Uterus (tissue), 4 donors: ENCODE measurements at places on chromosomes 6 and 20. TPM values are rescaled to one million over a fixed set of nuclear protein-coding genes. Genes with fewer than 3 reads are reported as not detected.

- DNase-seq, result no peak
Observed at GRCh38 chr6:148671085-148671484, 75.7 kb upstream of the UST start.

The CABLES2 gene
- 0.29 TPM for total RNA-seq

DNA sequence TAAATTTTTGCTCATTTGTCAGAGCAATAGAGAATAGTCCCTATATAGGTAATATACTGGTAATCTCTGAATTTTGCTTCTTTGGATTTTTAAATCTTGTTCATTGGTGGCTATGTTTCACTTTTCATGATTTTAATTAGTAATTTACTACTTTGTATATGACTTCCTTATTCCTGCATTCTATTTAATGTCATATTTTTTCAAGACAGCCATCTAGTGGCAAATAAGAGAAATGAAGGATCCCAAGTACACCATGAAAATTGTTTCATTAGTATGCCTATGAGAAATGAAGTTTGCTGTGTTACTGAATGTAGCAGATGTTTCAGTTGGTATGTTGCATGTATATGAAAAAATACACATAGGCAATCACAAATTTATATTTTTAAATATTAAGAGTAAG is 82.4 kb downstream of the ZNF292 start:
- no peak for DNase-seq

GRCh38 chr6:4971851-4972250 is 32.0 kb downstream of the RPP40 start:
- DNase-seq, result no peak

DNA sequence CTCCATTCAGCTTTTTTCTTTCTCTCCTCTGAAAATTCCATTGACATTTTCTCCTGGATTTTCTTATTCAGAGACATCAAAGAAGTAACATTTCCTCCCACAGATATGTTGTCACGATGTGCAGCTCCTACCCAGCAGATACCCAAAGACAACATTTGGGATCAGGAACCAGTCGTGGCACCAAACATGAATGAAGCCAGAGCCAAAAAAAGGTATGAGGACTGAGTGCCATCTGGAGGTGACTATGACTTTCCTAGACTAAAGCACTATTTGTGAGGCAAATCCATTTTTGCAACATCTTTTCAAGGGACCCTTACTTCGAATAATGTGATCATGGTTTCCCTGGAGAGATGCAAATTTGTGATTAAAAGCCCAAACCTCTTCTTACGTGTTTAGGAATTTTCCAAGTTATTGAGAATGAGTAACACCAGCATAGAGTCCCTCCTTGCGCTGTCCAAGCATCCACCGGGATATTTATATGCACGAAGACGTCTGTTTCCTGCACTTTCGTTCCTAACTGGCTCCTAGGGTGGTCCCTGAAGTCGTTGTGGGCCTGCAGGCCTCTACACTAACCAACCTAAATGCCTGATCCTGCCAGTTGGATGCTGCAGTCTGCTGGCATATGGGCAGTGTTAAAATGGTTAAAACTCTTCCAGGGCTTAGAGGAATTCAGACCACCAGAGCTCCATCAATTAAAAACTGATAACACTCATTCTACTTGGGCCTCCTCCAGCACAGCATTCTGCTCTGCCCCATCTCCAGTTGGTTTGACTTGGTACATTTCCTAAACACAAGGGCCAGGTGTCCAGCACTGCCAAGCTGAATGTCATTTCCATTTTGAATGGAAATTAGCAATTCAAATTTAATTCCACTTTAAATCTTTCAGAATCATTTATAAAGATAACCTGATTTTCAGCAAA is 256.6 kb downstream of the C6orf118 start:
- no peak for DNase-seq

The BACH2 gene
- 15.0 TPM for total RNA-seq

The TUBB2B gene
- total RNA-seq, result 80.7 TPM

The GSTA3 gene
- total RNA-seq, result not detected

GRCh38 chr20:44841955-44842354 is 31.6 kb upstream of the RIMS4 start:
- no peak for DNase-seq

The TRAPPC3L gene
- not detected for total RNA-seq

The MPIG6B gene
- not detected for total RNA-seq

GRCh38 chr6:22320750-22321149 is 23.9 kb upstream of the PRL start:
- DNase-seq, result no peak

The OR2H1 gene
- not detected for total RNA-seq

GRCh38 chr20:33211817-33212424 is 5.2 kb upstream of the BPIFA3 start:
- no peak for DNase-seq

The SLC44A4 gene
- 6.2 TPM for total RNA-seq

The CGA gene
- not detected for total RNA-seq

The OXT gene
- 4.2 TPM for total RNA-seq

- DNase-seq, result no peak
Observed at GRCh38 chr6:28011722-28012121, 54.7 kb downstream of the OR2B6 start.

- DNase-seq, result no peak
Observed at GRCh38 chr6:159854959-159855358, 35.8 kb upstream of the MAS1 start.

The MUCL3 gene
- total RNA-seq, result not detected

- no peak for DNase-seq
Observed at GRCh38 chr20:38514185-38514584, 41.5 kb downstream of the RALGAPB start.

GRCh38 chr6:29666826-29667130 is 9.9 kb downstream of the MOG start:
- DNase-seq, result no peak

GRCh38 chr6:166907871-166908806 is 48.2 kb downstream of the RNASET2 start:
- DNase-seq, result no peak

The CST2 gene
- total RNA-seq, result not detected

DNA sequence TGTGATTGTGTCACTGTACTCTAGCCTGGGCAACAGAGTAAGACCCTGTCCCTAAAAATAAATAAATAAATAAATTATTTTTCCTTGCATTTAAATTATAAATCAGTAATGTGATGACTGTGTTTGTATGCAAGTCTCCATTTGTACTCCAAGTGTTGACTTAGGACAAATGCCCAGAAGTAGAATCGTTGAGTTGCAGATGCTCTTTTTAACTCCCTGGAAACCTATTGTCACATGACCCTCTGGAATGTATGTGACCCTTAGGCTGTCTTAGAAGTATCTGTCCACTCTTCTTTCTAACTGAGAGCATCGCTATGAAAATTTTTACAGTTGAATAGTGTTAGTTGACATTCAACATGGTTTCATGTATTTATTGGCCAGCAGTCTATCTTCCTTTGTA is 18.8 kb downstream of the OR2A4 start:
- no peak for DNase-seq

GRCh38 chr6:144305985-144306384 is 20.9 kb downstream of the UTRN start:
- DNase-seq, result no peak

DNA sequence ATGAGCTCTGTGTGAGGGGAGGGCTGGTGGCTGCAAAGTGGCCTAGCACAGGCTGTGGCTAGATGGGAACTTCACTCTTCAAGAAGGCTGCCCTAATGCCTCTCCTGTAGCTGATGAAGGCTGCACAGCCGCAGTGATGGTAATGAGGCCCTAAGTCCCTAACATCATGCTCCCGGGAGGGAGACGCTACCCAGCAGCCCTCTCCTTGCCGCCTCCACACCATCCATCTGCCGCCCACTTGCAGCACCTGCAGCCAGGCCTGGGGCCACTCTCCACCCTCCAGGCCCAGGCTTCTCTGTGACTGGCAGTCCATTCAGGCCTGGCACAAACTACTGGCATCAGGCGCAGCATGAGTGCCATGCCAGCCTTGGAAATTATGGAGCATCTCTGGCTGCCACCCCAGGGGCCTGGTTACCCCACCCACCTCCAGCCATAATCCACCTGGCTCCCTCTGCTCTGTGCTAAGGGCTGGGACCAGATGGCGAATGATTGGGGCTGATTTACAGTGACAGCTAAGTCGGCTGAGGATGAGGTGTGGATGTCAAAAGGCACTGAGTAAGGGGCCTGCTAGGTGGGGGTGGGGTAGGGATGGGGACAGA is 284.2 kb downstream of the LRFN2 start:
- DNase-seq, result no peak

- DNase-seq, result no peak
Observed at GRCh38 chr6:43296780-43297497, 1.1 kb upstream of the SLC22A7 start.

GRCh38 chr6:43706788-43707187 is 19.2 kb upstream of the MRPS18A start:
- no peak for DNase-seq

The BPIFA1 gene
- total RNA-seq, result not detected

The C4A gene
- total RNA-seq, result 3.8 TPM

DNA sequence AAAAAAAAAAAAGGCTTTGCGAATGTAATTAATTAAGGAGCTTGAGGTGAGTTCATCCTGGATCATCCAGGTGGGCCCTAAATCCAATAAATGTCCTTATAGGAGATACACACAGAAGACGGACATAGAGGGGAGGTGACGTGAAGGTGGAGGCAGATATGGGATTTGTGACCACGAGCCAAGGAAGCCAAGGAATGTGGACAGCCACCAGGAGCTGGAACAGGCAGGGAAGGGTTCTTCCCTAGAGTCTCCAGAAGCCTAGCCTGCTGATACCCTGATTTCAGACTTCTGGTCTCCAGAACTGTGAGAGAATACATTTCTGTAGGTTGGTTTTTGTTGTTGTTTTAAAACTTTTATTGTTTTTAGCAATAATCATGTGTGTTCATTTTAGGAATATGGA is 6.7 kb upstream of the ATRN start:
- DNase-seq, result no peak

- no peak for DNase-seq
Observed at GRCh38 chr6:16690608-16691142, 70.6 kb downstream of the ATXN1 start.

The CRISP3 gene
- 0.35 TPM for total RNA-seq

The PRL gene
- total RNA-seq, result not detected

GRCh38 chr20:61539706-61540360 is 287.8 kb downstream of the CDH4 start:
- DNase-seq, result no peak

GRCh38 chr6:72560721-72561593 is 60.9 kb upstream of the KCNQ5 start:
- no peak for DNase-seq

DNA sequence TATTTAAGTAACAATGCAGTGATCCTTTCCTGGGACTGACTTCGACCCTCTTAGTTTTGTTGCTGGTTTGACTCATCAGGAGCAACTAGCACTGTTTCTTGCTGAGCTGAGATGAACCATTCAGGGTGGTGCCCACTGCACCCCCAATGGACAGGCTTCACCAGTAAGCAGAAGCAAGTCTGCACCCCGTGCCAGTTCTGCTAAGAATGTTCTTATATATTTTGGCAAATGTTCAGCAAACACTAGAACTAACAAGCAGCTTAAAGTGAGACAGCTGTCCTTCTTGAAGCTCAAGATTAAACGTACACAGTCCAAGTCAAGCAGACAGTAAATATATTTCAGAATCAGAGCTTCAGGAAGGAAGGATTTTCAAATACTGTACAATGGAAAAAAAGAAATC is 561.3 kb upstream of the CDH4 start:
- no peak for DNase-seq

DNA sequence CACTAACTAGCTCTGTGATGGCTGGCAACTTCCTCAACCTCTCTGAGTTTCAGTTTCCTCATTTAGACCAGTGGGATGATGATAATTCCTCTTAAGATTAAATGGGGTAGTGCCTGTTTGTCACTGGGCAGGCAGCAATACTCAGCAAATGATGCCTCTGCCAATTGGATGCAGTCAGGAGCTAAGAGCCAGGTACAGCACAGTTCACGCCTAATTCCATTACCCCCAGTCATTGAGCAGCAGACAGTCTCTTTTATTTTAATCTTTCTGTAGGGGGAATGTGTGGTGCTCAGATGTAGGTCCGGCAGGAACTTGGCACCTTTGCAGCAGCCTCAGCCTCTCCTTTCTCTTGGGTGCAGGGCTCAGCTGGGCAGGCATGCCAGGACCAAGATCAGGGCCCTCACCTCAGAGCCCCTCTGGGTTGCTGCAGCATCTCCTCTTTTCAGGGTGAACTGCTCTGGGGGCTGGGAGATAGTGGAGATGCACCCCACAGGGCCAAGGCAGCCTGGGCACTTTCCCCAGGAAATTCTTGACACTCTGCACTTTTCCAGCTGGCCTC is 243.8 kb downstream of the LRFN2 start:
- DNase-seq, result no peak

The COL9A1 gene
- 33.5 TPM for total RNA-seq

DNA sequence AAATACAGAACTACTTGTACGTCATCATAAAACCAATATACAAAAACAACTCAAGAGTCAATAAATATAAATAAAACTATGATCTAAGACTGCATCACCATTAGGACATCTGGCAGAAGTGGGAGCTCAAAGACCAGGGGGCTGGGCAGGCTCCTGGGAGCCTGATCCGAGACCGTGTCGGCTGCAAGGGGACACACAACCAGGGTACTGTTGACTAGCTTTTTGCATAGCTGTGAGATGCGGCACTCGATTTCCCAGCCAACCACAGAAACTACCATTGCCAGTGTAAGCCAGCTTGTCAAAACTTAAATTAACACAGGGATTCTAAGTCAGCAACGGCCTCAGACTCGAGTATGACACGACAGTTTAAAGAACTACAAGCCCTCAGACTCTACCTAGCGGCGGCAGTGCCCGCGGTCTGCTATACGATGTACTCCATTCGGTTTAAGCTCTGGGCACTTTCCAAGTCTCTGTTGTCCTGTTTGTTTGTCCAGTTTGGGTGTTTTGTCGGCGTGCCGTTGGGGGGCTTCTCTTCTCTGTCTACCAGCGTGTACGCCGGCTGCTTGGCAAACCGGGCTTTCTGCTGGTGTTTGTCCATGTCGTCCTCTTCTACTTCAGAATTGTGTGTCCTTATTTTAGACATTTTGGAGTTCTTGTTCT is 34.6 kb downstream of the JAG1 start:
- no peak for DNase-seq

DNA sequence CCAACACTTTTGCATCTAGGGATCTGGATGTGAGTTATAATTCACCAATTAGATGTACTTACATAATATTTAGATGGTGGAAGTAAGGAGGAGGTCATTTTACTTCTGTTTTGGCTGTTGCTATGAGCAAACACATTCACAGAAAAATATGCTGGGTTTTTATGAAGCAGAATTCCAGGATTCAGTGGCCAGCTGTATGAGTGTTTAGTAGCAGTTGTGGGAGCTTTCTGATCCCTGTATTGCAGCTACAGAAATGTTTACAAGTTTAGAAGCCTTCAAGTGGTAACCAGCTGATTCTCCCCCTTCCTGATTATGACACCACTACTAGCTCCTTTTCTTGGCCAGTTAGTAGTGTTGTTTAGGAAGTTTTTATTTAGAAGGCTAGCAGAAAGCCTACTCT is 177.0 kb downstream of the TENT5A start:
- no peak for DNase-seq

The FKBP1C gene
- not detected for total RNA-seq

- DNase-seq, result no peak
Observed at GRCh38 chr20:16415071-16416053, 157.9 kb downstream of the KIF16B start.

- DNase-seq, result peak; percentile 70
Observed at GRCh38 chr6:37130704-37131103, 39.2 kb upstream of the PIM1 start.

- DNase-seq, result no peak
Observed at GRCh38 chr6:31898383-31899011, 999 bp upstream of the EHMT2 start.

The SLC26A8 gene
- total RNA-seq, result not detected

- no peak for DNase-seq
Observed at GRCh38 chr6:45727819-45728449, 287.7 kb downstream of the CLIC5 start.

The TBX18 gene
- total RNA-seq, result under 0.01 TPM

The EFCAB8 gene
- 1.4 TPM for total RNA-seq

The MUC21 gene
- not detected for total RNA-seq
